ENCODE measurements at places on chromosomes 1 and 21. TPM values are rescaled to one million over a fixed set of nuclear protein-coding genes. Genes with fewer than 3 reads are reported as not detected.
A peak's percentile ranks its signal among the peaks of the same experiment; 100 is the strongest.

GRCh38 chr21:26438976-26439375, 134.1 kb downstream of the CYYR1 start:
- no peak for ATAC-seq

DNA sequence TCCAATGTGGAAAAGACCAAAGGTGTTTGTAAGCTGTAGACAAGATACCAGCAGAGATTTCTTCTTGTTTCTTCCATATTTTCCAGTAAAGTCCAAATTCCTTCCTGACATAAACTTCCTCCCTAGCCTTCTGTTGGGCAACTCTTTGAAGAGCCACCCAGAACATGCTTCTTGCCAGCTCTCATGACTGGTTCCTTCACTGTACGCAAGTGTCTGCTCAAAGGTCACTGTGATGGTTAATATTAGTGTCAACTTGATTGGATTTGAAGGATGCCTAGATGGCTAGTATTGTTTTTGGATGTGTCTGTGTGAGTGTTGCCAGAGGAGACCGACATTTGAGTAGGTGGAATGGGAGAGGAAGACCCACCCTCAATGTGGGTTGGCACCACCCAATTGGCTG, 416.6 kb upstream of the RUNX1 start:
- no peak for ATAC-seq

DNA sequence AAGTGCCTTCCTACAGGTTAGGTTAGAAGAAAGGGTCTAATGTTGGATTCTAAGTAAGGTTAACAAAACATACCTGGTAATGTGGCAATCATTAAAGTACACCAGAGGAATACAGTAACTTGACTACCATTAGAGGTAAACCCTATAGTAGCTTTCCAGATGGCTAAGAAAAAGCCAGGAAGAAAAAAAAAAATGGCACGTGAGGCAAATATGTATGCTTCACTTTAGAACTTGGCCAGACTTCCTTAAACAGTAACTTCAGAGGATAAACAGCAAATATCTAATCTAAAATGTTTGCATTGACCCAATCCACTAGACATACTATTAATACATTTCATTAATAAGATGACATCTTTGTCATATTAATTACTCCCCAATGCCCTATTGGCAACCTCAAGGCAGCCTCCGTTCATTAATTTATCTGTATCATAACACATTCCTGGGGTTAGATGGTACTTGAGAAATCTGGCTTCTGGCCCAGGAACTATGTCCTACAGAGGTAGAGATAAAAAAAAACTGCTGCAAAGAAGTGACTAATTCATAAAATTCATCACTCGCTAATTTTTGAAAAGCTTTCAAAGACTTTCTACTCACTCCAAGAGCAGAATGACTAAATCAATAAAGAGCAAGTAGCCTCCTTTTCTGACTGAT, 5.8 kb downstream of the DCAF8 start:
- no peak for ATAC-seq

- no peak for ATAC-seq
Measured at GRCh38 chr1:23123528-23123927, 45.1 kb downstream of the LUZP1 start.

- no peak for ATAC-seq
Measured at GRCh38 chr1:230633469-230633868, 8.8 kb upstream of the COG2 start.

GRCh38 chr1:106584676-106585075, 471.8 kb upstream of the PRMT6 start:
- ATAC-seq = no peak

GRCh38 chr1:152039461-152039860, 2.7 kb upstream of the S100A11 start:
- no peak for ATAC-seq

DNA sequence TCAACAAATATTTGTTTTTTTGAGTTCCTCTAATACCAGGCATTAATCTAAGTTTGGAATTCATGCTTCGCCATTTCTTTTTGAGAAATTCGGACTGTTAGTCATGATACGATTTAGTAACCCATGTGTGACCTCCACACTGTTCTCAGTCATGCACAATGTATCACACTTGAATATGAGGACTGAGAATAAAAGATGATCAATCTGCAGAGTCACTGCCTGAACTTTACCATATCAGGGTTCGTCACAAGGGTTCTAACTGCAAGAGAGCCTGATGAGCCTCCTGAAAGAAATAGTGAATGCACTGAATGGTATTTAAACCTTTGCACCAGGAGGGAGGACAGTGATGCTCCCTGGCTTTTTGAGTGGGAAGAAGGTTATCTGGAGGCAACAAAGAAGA, 10.9 kb upstream of the FASLG start:
- no peak for ATAC-seq

GRCh38 chr1:204652497-204652896, 33.0 kb downstream of the LRRN2 start:
- no peak for ATAC-seq

DNA sequence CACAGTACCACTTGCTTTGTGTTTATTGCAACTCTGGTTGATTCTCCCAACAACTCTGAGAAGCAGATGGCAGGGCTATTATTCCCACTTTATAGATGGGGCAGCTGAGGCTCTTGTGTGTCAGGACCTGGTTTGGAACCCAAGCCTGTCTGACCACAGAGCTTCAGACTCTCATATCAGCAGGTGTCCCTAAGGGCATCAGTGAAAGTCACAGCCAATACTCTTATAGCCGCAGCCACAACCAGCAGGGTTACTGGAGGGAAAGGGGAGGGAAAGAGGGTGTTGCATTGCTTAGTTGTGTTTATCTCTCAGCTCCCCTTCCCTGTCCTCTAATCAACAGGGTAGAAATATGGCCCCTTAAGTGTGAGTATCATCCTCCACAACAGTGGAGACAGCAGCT, 304.0 kb downstream of the RRAGC start:
- no peak for ATAC-seq

GRCh38 chr1:2894381-2895041, 93.0 kb upstream of the TTC34 start:
- no peak for ATAC-seq

DNA sequence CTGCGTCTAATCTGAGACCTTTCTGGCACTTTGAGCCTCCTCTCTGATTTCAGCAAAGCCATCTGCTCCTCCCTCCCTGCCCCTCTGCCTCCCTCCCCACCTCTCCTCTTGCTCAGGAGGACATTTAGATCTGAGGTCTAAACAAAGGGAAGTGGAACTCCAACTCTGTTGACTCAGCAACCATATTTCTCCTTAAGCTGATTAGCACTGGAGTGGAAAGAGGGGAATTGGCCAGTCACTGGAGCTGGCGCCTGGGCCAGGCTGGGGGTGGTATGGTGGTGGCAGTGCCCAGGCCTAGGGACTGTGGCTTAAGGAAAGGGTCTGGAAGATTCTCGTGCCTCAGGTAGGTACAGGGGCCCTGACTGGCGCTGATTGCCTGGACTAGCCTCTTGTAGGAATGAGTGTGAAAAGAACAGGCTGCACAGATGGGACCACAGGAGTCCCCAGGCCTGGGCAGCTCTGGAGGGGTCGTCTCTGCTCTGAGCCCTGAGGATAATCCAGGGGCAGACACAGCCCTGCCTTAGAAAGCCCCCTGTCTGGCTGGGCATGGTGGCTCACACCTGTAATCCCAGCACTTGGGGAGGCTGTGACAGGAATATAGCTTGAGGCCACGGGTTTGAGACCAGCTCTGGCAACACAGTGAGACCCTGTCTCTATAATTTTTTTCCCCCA, 11.9 kb downstream of the SH2D2A start:
- no peak for ATAC-seq

DNA sequence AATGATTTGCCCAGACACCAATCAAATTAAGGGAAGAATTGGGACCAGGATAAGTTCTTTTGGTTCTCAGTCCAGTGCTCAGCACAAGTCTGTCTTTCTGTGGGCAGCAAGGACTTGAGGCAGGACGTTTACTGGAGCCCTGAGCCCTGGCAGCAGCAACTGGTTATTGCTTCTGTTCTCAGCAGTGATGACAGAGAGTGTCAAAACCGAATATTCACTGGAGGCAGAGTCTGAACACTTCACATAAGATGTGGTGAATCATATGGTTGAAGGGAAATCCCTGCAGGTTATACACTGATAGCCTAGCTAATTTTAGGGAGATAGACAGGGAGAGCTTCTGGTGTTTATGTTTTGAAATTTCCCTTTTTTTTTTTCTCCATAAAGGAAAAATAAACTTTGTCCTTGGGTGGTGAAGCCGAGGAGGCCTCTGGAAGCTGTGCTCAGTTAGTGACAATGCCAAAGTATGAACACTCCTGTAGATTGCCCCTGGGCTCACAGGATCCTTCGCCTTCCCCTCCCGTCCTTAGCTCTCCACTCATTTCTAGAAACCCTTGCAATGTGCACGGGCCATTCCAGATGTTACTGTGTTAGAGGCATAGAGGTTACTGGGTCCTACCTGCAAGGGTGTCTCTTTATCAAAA, 26.3 kb upstream of the TSPAN2 start:
- no peak for ATAC-seq

GRCh38 chr1:230892018-230892491, 23.7 kb upstream of the C1orf198 start:
- no peak for ATAC-seq

- ATAC-seq = no peak
Measured at GRCh38 chr21:34956416-34957316, 92.4 kb downstream of the RUNX1 start.

- no peak for ATAC-seq
Measured at GRCh38 chr1:230160957-230161771, 94.1 kb downstream of the GALNT2 start.

GRCh38 chr1:168483539-168483938, 60.3 kb downstream of the XCL2 start:
- ATAC-seq = peak; percentile 37

DNA sequence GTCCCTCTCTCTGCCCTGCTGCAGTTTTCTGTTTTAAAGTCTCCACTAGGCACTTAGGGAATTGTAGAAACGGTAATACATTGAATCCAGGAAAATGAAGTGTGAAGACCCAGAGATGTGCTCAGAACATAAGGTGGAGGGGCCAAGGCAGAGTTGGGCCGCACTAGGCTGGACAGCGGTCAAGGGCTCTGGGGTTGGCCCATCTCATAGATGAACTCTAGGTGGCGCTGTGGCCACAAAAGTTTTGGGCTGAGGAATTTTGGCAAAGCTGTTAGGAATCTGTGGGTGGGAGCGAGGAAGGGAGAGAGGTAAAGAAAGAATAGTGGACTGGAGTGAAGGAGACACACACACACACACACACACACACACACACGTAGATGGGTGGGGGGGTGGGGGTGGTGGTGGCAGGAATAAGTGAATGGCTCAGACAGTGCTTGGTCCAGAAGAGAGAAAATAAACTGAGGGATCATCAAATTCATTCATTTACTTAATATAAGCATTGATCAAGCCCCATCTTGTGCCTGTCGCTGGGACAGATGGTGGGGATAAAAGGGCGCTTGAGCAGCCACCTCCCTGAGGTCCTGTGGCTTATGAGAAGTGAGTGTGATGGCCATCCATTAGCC, 258.5 kb downstream of the TRABD2B start:
- ATAC-seq = peak; percentile 36

DNA sequence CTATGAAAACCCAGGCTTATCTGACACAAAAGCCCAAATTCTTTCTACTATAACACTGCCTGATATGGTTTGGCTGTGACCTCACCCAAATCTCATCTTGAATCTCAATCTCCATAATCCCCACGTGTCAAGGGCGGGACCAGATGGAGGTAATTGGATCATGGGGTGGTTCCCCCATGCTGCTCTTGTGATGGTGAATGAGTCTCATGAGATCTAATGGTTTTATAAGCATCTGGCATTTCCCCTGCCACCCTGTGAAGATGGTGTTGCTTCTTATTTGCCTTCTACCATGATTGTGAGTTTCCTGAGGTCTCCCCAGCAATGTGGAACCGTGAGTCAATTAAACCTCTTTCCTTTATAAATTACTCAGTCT, 123.3 kb upstream of the USP24 start:
- ATAC-seq = no peak

- ATAC-seq = peak; percentile 46
Measured at GRCh38 chr1:186375929-186376319, 286 bp downstream of the ODR4 start.

Gene ANXA9
- 0.40 TPM for total RNA-seq

Gene GBP3
- total RNA-seq = 9.4 TPM

Gene TRIM33
- 22.2 TPM for total RNA-seq

Gene TRABD2B
- total RNA-seq = 0.64 TPM

Gene ETNK2
- 2.8 TPM for total RNA-seq

Gene IFI44L
- 0.88 TPM for total RNA-seq

Gene TTLL7
- total RNA-seq = 2.2 TPM

Gene TACSTD2
- total RNA-seq = 988 TPM

Gene COL24A1
- total RNA-seq = not detected

Gene SPRR5
- 3.5 TPM for total RNA-seq
